ENCODE measurements at places on chromosomes 16 and 17.

DNA sequence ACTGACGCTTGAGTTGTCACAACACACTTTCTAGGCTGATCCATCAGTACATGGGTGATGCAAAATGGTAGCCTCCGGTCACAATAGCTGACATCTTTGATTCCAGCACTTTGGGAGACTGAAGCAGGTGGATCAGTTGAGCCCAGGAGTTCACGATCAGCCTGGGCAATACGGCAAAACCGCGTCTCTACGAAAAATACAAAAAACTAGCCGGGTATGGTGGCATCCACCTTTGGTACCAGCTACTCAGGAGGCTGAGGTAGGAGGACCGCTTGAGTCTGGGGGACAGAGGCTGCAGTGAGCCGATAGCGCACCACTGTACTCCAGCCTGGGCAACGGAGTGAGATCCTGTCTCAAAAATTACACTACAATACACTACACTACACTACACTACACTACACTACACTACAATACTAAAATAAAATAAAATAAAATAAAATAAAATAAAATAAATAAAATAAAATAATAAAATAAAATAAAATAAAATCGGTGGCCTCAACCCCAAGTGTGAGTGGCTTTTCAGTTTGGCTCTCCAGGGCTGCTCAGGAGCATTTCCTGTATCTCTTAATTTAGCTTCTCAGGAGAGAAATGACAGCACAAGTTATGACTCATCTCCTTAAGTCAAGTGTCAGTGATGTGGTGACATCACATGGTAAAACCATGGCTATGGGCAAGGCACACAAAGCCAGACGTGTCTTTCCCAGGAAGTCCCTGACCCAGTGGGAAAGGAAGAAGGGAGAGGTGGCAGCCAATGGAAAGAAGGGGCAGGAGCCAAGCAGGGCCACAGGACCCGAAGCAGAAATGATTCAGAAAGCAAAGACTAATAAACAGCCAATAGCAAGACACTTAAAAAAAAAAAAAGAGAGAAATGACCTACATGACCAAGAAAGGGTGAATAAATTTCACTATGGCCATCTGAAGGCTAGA, 75.3 kb upstream of the TBC1D3K start:
- peak; percentile 31 for DNase-seq

DNA sequence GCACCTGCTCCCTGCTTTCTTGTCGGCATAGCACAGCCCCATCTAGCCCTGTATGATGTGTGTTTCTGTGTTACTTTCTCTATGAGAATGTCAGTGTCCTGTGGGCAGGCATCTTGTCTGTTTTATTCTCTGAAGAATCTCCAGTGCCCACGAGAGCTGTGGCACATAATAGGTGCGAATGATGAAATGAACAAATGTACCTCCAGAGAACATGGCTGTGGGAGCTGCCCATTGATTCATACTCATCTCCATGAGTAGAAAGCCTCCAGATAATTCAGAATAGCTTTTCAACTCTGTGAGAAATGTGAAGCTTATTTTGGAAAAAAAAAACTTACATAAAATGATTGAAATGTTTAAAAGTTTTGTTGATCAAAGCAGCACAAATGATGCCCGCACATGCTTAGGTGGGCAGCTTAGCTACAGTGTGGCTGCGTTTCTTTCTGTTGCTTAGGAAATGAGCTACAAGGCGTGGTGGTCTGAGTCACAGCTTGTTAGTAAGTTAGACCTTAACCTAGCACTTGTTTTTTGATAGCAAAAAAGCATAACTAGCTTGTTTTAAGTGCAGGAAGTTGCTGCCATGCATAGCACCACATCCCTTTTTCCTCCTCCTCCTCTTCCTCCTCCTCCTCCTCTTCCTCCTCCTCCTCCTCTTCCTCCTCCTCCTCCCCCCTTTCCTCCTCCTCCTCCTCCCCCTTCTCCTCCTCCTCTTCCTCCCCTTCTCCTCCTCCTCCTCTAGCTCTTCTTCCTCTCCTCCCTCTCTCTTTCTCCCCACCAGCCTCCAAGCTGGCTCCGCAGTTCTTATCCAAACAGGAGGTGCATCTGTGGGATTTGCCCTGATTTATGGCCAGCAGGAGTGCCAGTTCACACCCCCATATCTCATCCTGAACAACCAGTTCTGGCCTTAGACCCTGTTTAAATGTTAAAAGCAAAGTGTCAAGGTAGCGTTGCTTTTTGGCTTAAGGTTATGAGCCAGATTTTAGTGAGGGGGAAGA, 221.5 kb downstream of the IRF8 start:
- DNase-seq = no peak

DNA sequence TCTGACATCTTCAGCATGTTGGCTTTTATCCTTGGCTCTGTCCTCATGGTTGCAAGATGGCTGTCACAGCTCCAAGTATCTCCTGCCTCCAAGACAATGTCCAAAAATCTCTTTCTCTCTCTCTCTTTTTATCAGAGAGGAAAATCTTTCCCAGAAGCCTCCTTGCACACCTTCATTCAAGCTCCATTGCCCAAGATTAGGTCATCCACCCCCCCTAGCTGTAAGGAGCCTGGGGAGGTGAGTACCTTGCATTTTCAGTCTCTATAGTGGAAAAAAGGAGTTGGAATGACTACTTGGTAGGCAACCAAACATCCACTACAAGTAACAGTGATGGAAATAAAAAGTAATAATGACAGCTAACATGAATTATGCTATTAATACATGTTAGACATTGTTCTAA, 22.0 kb upstream of the NSMCE1 start:
- DNase-seq = no peak

DNA sequence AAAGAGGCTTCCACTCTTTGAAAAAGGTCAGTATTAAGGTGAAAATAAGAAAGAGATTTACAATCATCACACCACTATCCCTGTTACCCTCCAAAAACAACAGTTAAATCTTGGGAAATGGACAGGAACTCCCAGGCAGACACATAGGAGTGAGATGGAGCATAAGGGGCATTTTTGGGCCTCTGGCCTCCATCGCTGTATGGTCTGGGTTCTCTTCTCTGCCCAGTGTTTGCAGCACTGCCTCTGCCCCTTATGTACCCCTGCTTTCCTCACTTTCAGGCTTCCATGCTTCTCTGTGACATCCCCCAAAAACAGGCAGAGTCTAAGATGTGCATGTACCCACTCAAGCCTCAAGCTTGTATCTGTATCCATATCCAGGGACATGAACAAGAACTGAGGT, 630 bp upstream of the HOXB2 start:
- DNase-seq = no peak

- DNase-seq = no peak
These were observed 45.7 kb downstream of the VAT1L start for GRCh38 chr16:77833921-77834634.

DNA sequence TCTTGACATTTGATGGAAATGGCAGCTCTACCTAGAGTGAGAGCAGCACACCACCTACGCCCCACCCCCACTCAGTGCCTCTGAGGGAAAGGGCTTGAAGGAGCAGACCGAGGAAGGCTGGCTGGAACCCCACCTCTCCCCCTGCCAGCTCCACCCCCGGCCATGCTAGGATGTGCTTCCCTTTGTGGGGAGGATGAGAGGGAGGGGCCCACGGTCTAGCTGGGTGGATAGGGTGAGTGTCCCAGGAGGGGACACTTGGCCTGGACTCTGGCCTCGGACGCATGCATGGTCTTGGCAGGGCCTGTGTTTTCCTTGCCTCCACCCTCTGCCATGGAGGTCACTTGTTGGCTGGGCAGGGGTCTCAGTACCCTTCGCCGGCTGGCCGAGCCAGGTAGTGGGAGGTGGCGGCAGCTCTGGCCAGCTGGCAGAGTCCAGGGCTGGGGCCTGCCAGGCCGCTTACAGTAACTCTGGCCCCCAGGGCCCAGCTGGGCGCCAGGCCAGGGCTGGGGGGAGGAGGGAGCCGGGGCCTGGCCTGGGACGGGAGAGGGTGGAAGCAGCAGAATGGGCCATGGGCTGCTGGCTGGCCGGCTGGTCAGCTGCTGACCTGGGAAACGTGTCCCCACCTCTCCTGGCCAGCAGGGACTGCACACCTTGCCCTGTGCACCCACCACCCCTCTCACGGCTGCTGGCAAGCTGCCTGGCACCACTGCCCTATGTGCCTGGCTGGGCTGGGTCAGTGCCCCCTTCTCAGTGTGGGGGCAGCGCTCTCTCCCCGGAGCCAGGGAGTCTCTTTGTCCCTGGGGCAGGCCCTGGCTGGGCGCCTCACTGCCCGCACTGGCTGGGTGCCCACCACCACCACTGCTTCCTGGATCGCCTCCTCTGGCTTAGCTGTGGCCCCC, 23.0 kb downstream of the RARA start:
- DNase-seq = no peak

All from RPMI8226 (cell line).